Left ventricle myocardium inferior (tissue), 1 donor: ENCODE measurements at places on chromosomes 2 and 18. TPM values are rescaled to one million over a fixed set of nuclear protein-coding genes. Genes with fewer than 3 reads are reported as not detected.

The IL1RL1 gene
- 1.1 TPM for total RNA-seq

The KIF5C gene
- total RNA-seq, result 0.47 TPM

The ACTG2 gene
- total RNA-seq, result 1.6 TPM

The TOGARAM2 gene
- 51.9 TPM for total RNA-seq

The IMPA2 gene
- 51.5 TPM for total RNA-seq

The FHOD3 gene
- 346 TPM for total RNA-seq

The CD207 gene
- total RNA-seq, result not detected

The IL36A gene
- not detected for total RNA-seq

The PLEKHH2 gene
- 1.3 TPM for total RNA-seq

DNA sequence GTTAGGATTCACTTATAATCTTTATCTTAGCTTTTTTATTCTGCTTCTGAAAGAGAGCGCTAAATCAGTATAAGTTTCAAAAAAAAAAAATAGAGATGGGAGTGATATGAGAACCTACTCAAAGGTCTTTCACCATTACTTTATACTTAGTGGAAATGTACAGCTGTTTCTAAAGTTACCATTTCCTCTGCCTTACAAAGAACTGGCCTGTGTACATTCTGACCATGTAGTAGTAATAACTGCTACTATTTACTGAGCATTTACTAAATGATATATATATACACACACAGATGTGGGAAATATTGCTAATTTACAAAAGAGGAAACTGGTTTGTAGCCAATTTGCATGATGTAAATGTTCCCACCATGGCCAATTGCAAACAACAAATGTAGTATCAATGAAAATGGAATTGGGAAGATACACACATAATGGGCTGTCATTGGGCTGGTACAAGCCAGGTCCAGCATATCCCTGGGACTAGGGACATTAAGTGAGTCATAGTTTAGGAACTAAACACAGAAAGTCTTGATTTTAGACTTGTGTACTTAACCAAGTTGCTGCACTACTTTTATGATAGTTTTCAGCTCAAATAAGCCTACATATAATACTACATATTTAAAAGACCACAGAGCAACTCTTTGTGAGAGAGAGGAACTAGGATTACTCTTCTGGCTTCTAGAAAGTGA is 67.1 kb downstream of the DYNC1I2 start:
- H3K4me3 ChIP-seq, result no peak overlapping the region
- H3K27me3 ChIP-seq, result no peaks in the 10 kb centered on the region
- H3K27ac ChIP-seq, result no peak overlapping the region
- H3K36me3 ChIP-seq, result peaks cover 70% of the 10 kb centered on the region
- no peak for DNase-seq
- no peaks in the 10 kb centered on the region for H3K4me1 ChIP-seq

DNA sequence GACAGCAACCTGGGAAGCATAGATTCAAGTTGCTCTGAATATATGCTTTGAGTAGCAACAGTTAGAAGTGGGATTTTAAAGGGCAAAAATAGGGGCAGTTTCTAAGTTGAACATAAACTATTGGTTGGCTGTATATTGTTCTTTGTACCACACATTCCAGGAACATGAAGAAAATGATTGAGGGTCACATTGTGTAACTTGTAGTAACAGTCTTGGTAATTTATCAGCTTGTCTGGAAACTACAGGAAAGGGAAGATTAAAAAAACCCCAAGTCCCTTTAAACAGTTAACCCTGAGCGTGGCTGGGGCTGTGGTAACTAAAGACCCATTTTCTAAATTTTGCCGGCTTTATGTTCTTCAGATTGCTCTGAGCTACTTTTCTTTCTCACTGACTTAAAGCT is 7.4 kb downstream of the PLEKHB2 start:
- no peaks in the 10 kb centered on the region for H3K36me3 ChIP-seq
- no peak overlapping the region for H3K4me3 ChIP-seq
- no peak for DNase-seq
- H3K27ac ChIP-seq, result no peak overlapping the region
- H3K27me3 ChIP-seq, result no peaks in the 10 kb centered on the region

- H3K4me1 ChIP-seq, result peaks cover 6% of the 10 kb centered on the region
- H3K4me3 ChIP-seq, result no peak overlapping the region
- H3K27ac ChIP-seq, result no peak overlapping the region
- no peak for DNase-seq
- H3K36me3 ChIP-seq, result no peaks in the 10 kb centered on the region
These were observed 77.3 kb downstream of the LONRF2 start for GRCh38 chr2:100244881-100245605.

DNA sequence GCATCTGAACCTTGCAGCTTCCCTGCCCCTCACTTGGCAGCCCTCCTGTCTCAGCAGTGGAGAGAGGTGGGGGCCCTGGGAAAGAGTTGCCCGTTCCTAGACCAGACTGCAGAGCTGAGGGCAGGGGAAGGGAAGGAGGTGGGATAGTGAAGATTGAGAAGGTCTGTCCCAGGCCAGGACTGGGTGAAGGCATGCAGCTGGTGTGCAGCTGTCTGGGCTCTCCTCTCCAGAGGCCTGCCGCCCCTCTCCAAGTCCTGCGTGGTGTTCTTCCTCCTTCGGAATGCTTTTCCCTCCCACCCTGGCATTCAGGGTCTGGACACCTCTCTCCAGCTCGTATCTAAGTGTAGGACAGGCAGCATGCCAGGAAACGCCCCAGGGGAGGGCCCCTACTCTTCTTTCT is 323.5 kb downstream of the CELF4 start:
- no peaks in the 10 kb centered on the region for H3K36me3 ChIP-seq
- no peak overlapping the region for H3K4me3 ChIP-seq
- H3K27me3 ChIP-seq, result peaks cover 51% of the 10 kb centered on the region

DNA sequence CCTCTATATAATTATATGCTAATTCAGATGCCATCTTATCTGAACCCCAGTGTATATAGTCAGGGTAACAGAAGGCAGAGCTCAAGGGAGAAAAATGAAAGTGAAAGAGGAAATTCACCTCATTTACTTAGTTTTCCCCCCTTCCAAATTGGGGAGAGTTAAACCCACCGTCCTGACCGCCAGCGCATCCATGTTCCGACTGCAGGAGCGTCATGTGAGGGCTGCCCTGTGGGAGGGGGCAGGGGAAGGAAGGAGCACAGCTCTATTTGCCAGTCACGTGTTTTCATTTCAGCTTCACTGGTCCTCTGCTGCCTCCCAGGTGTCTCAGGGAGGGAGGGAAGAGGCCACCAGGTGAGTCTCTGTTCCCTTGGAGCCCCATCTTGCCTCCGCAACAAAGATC is 13.2 kb downstream of the CNNM4 start:
- H3K4me1 ChIP-seq, result peaks cover 27% of the 10 kb centered on the region
- H3K27ac ChIP-seq, result no peak overlapping the region
- no peaks in the 10 kb centered on the region for H3K36me3 ChIP-seq

- no peak for DNase-seq
- H3K27ac ChIP-seq, result no peak overlapping the region
- no peaks in the 10 kb centered on the region for H3K27me3 ChIP-seq
These were observed 251.7 kb downstream of the LRRTM4 start for GRCh38 chr2:77270433-77270832.

GRCh38 chr2:85779641-85780315 is 26.0 kb downstream of the ATOH8 start:
- H3K27ac ChIP-seq, result peak overlapping the region; percentile 95
- DNase-seq, result no peak
- no peak overlapping the region for H3K4me3 ChIP-seq
- H3K27me3 ChIP-seq, result no peaks in the 10 kb centered on the region
- H3K4me1 ChIP-seq, result peaks cover 80% of the 10 kb centered on the region

GRCh38 chr2:73215254-73215653 is 1.2 kb downstream of the SMYD5 start:
- H3K4me3 ChIP-seq, result peak overlapping the region; percentile 92
- peaks cover 38% of the 10 kb centered on the region for H3K4me1 ChIP-seq
- DNase-seq, result no peak

GRCh38 chr2:236161531-236161930 is 6.7 kb downstream of the GBX2 start:
- no peak overlapping the region for H3K4me3 ChIP-seq
- H3K27ac ChIP-seq, result no peak overlapping the region
- peaks cover 34% of the 10 kb centered on the region for H3K4me1 ChIP-seq
- peaks cover 98% of the 10 kb centered on the region for H3K27me3 ChIP-seq

DNA sequence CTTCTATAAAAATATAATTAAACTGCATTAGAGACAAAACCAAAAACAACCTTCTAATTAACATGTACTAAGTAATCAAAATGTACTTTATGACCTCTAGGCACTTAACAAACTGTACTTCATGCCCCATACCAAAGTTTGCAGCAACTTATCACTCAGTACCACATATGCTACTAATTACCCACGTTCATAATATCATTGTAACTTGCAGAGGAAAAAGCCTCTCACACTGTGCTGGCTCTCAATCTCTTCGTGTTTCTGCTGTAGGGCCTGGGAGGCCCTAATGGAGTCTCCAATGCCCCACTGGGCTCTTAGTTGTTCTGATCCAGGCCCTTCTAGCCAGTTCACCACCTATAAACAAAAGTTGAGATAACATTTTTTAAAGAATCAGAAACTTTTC is 82.1 kb upstream of the CCDC141 start:
- H3K4me3 ChIP-seq, result no peak overlapping the region
- no peak for DNase-seq
- peaks cover 1% of the 10 kb centered on the region for H3K4me1 ChIP-seq
- H3K27ac ChIP-seq, result no peak overlapping the region
- H3K27me3 ChIP-seq, result no peaks in the 10 kb centered on the region

- H3K4me1 ChIP-seq, result peaks cover 12% of the 10 kb centered on the region
- peaks cover 8% of the 10 kb centered on the region for H3K27me3 ChIP-seq
- no peaks in the 10 kb centered on the region for H3K36me3 ChIP-seq
- no peak overlapping the region for H3K27ac ChIP-seq
- DNase-seq, result no peak
These were observed 3.4 kb downstream of the CHST9 start for GRCh38 chr18:27181726-27182125.

GRCh38 chr2:33177627-33178026 is 230.9 kb downstream of the LTBP1 start:
- no peak overlapping the region for H3K27ac ChIP-seq
- no peak overlapping the region for H3K4me3 ChIP-seq
- no peaks in the 10 kb centered on the region for H3K27me3 ChIP-seq
- no peak for DNase-seq
- H3K36me3 ChIP-seq, result no peaks in the 10 kb centered on the region

DNA sequence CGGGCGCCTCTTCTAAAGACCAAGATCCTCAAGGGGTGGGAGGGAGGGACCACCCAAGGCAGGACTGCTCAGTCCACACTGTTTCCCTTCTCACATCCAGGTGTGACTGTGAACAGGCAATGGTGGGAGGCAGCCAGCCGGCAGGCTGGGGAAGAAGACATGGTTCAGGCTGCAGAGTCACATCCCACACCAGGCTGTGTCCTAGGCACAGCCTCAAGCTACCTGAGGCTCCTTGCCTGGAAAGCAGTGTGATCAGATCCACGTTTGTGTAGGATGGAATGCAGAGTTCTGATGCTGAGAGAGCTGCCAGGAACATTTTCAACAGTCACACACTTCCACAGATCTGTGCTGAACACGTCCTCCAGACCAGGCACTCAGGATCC is 16.4 kb downstream of the SLC66A2 start:
- no peaks in the 10 kb centered on the region for H3K27me3 ChIP-seq
- no peak overlapping the region for H3K4me3 ChIP-seq
- H3K27ac ChIP-seq, result peak overlapping the region; percentile 83
- peaks cover 42% of the 10 kb centered on the region for H3K4me1 ChIP-seq
- DNase-seq, result no peak

DNA sequence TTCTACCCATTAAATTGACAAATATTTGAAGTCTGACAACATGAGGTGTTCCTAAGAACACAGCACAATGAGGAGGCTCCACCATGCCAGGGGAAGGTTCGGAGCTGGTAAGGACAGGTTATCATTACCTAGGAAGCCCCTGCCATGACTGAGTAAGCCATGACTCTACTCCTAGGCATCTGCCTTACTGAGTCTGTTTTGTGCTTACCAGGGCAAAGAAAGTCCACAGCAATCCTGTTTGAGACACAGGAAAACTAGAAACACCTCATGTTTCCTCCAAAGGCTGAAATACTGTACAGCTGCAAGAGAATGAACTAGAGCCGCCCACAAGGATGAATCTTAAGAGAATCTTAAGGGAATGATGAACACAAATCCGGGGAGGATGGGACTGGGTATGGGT is 11.6 kb downstream of the TGFBRAP1 start:
- no peak for DNase-seq
- no peak overlapping the region for H3K27ac ChIP-seq
- H3K4me1 ChIP-seq, result peaks cover 12% of the 10 kb centered on the region
- no peak overlapping the region for H3K4me3 ChIP-seq
- no peaks in the 10 kb centered on the region for H3K36me3 ChIP-seq

- H3K27ac ChIP-seq, result peak overlapping the region; percentile 91
These were observed 558 bp downstream of the DNAJC10 start for GRCh38 chr2:182716650-182716979.

DNA sequence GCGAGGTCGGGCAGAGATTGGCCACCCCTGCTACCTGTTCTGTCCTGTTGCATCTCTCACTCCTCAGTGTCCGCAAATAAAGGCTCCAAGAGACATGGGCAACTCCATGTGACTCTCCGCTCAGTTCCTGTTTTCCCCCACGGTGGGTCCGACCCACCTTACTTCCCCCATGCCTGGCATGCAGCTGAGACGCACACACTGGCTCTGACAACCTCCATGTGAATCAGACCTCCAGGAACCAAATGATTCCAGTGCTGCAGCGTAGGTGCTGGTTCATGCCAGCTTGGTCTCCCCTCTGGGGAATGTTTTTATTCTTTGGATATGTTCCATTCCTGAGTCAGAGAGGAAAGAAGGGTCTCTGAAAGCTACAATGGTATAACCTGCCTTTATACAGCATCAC is 221.5 kb downstream of the SH3RF3 start:
- no peaks in the 10 kb centered on the region for H3K36me3 ChIP-seq
- H3K4me1 ChIP-seq, result peaks cover 49% of the 10 kb centered on the region
- H3K4me3 ChIP-seq, result no peak overlapping the region
- DNase-seq, result no peak
- H3K27ac ChIP-seq, result peak overlapping the region; percentile 50

DNA sequence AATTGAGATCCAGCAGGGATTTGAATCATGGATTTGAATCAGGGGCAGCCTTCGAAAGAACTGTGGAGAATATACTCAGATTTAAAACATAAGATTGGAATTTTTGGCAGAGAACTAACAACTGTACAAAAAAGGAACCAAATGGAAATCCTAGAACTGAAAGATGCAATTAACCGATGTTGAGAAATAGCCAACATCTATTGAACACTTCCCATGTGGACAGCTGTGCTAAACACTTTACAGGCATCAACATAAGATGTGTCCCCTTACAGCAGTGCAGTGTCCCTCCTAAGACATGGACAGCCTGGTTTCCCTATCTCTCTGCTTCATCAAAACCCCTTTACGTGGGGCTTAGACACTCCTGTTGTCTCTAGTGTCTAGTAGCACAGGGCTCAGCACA is 3.7 kb upstream of the IL1RN start:
- peaks cover 11% of the 10 kb centered on the region for H3K27me3 ChIP-seq
- H3K4me1 ChIP-seq, result peaks cover 12% of the 10 kb centered on the region
- no peaks in the 10 kb centered on the region for H3K36me3 ChIP-seq
- no peak for DNase-seq
- H3K4me3 ChIP-seq, result no peak overlapping the region
- no peak overlapping the region for H3K27ac ChIP-seq
